ENCODE measurements at places on chromosomes 3 and 15.

DNA sequence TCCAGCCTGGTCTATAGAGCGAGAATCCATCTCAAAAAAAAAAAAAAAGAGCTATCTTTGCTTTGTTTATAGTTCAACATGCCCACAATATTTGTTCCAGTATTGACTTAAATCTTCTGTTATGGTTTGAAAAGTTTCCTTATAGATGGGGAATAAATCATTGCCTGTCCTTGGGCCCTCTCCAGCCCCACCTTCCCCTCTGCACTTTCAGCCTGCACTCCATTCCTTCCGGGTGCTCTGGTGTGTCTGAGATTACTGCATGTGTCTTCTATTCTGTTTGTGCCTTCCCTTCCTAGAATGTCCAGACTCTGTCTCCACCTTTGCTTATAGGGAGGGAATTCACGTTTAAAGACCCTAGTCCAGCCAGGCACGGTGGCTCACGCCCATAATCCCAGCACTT, 25.2 kb upstream of the GPX1 start:
- no peak for DNase-seq

GRCh38 chr15:74787251-74788041, 5.6 kb downstream of the CSK start:
- peak; percentile 93 for DNase-seq

- DNase-seq: no peak
Observed at GRCh38 chr3:64290161-64290560, 64.9 kb upstream of the PRICKLE2 start.

DNA sequence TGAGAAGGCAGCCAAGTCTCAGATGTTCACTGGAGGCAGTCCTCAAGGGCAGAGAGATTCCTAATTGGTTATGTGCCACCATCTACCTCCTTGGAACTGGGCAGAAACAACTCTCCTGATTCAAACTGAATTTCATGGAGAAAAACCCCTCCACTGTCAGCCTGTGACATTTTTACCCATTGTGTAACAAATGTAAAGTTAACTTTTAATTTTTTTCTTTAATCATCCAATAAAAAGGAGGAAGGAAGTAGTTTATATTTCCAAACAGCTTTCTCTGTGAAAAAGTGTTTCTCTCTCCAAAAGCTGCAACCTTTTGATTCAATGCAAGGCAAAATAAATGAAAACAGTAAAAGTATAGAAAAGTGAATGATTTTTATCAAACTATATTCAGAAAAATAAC, 510 bp upstream of the COLQ start:
- DNase-seq: no peak

GRCh38 chr15:96801576-96802150, 471.2 kb downstream of the NR2F2 start:
- DNase-seq: no peak

DNA sequence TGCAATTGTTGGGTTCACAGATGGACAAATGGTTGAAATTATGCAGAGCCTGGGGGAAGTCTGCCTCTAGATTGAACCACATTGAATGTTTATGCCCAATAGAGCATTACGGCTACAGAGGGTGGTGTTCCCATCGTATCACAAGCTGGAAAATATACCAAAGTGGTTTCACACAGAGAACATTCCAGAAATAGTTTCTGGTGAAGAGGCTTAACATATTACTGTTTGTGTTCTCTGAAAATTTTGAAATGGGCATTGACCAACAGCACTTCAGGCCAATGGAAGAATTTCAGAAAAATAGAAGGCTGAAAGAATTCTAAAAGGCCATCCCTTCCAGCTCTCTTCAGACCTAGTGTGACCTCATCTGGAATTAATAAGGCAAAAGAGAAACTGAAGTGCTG, 203.9 kb downstream of the NEK10 start:
- no peak for DNase-seq

- DNase-seq: peak; percentile 29
Observed at GRCh38 chr3:194265996-194266964, 84.8 kb downstream of the CPN2 start.

DNA sequence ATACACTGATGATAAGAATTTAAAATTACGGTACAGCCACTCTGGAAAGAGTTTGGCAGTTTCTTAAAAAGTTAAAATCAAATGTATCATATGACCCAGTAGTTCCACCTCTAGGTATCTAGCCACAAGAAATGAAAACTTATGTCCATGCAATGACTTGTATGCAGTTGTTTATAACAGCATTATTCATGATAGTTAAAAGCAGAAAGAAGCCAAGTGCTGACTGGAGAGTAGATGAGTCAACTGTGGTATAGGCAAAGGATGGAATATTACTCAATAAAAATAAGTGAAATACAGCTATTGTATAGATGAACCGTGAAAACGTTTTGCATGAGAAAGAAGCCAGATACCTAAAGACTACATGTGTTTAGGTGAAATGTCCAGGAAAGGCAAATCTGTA, 14.8 kb downstream of the GPR87 start:
- DNase-seq: no peak

- no peak for DNase-seq
Observed at GRCh38 chr3:79249701-79250100, 518.1 kb downstream of the ROBO1 start.

DNA sequence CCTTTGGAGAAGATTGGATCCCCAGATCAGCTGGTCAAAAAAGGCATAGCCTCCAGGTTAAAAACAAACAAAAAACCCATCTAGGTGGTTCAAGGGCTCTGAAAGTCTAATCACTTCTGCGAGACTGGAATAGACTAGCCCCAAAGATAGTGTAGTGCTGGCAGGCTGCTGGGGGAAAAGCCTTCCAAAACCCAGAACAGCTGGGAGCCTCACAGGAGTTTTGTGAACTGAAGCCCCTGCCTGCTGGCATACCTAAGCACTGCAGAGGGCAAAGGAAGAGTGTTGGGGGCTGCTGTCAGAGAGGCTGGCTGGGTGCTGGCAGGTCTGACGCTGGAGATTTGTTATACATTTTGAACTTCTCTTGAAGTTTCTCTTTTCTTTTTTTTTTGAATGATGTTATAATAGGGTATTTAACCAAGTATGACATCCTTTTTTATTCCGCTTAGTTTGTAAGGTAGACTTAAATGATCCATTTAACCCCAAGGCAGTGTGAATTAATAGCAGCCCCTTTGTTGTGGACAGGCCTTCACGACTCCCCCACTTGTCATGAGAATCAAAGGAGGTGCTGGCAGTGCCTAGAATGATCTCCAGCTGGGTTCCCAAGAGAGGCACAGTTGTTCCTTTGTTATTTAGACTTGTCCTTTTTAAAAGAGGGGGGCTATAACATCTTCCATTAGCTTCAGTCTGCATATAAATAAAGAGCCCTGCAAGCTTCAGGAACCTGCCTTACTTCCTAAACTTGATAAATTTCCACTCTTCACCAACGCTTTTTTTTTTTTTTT, 53.9 kb downstream of the CRTC3 start:
- peak; percentile 74 for DNase-seq

- no peak for DNase-seq
Observed at GRCh38 chr3:104642827-104643226, 723.9 kb upstream of the ALCAM start.

DNA sequence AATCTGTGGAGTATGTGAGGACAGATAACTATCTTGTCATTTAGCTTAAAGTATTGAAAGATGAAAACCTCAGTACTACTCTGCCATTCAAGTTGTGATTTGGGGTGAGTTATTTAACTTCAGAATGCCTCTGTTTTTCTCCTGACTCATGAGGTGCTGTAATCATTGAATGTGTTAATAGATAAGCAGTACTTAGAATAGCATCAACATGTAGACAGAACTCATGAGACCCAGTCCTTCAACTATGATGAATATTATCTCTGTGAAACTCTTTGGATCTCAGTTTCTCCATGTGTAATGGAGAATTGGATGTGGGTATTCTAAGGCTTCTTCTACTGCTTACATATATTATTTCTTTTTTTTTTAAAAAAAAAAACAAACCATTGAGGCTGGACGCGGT, 431.4 kb downstream of the GRM7 start:
- no peak for DNase-seq

GRCh38 chr3:197372047-197372661, 73.7 kb upstream of the DLG1 start:
- no peak for DNase-seq

- no peak for DNase-seq
Observed at GRCh38 chr3:183911763-183912506, 27.3 kb upstream of the PARL start.

DNA sequence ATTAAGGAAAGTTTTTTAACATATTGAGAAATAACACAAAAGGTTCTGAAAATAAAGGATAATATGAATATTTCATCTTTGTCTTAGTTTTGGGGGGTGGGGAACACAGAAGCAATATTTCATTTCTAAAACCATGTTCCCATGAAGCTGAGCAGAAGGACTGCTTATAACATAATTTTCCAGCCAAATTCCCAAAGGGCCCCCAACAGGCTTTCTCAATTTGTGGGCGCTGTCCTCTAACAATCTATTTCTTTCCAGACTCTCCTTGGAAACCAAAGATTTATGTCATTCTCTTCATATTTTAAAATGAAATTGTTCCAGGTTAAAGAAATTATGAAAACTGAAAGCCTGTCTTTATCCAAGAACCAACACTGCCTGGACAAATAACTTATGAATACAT, 273.5 kb downstream of the ZBTB20 start:
- DNase-seq: no peak

DNA sequence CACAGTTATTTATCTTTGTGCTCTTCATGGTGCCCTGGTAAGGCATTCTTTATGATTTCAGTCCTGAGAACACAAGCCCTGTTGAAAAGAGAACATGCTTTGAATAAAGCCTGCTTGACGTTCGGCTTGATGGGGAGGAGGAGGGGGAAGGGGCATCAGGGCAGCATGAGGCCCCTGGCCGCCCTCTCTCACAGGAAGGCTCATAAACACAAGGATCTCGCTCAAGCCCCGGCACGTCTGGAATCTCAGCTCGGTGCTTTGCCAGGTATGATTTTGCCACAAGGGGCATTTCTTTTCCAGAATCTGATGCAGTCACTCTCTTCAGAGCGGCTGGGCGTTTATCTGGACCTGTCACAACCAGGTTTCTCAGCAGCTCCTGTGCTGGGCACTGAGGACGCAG, 129.4 kb downstream of the DNAJB8 start:
- DNase-seq: no peak

DNA sequence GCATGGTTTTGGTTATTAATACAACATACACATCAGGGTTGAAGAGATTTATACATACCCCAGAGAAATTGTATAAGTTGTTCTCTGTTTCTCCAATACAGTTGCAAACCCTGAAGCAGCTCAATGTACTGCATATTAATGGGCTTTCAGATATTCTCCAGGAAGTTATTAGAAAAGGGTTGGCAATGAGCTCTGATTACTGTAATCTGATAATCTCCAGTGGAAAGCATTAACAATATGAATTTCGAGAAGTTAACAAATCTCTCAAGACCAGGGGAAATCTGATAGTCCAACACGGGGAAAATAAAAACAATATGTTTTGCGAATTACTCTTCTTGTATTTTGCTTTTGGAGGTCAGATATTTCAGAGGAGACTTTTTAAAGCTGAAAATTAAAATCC, 950.1 kb downstream of the TBL1XR1 start:
- no peak for DNase-seq

DNA sequence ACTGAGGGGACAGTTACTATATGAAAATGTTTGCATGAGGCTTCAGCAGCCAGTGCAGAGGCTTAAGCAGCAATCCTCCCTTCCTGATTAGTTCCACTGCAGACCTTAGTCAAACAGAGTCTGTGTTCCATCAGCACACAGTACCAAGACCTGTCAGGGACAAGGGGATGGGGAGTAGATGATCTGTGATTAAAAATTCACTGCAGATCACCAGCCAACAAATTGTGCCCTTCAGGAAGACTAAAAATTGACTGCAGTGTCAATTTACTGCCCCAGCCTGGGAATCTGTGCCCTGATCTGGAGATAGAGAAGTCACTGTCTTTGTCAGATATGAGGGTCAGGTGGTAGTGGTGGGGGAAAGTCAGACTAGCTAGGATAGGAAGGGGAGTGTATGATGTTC, 13.8 kb upstream of the NMNAT3 start:
- no peak for DNase-seq

GRCh38 chr15:85750319-85751290, 44.1 kb downstream of the KLHL25 start:
- peak; percentile 72 for DNase-seq

- no peak for DNase-seq
Observed at GRCh38 chr3:160531311-160531710, 34.1 kb downstream of the KPNA4 start.

GRCh38 chr3:25749031-25749581, 34.1 kb downstream of the NGLY1 start:
- DNase-seq: no peak

DNA sequence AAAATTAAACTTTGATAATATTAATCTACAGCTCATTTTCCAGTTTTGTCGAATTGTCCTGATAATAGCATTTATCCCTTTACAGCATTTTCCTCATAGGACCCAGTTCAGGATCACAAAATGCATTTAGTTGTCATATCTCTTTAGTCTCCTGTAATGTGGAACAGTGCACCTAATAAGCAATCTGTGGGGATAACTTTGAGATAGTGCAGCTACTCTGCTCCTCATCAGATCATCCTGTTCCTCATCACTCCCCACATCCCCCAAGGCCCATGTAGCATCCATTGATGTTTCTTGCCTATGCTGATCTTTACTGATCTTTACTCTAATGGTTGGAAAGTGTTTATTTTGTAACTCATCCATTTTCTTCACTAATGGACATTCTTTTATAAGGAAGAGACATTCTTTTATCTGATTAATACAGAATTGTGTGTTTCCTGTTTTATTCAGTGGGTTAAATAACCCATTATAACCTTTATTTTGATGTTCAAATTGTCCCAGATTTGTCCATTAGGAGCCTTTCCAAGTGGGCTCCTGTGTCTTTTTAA, 7.5 kb downstream of the RNF111 start:
- DNase-seq: no peak

- no peak for DNase-seq
Observed at GRCh38 chr3:161035711-161036110, 69.4 kb downstream of the B3GALNT1 start.

- DNase-seq: no peak
Observed at GRCh38 chr3:176663837-176664831, 533.1 kb downstream of the TBL1XR1 start.

- DNase-seq: peak; percentile 35
Observed at GRCh38 chr15:28116521-28117431, 17.7 kb upstream of the OCA2 start.

- no peak for DNase-seq
Observed at GRCh38 chr3:149227591-149228268, 6.1 kb upstream of the CP start.

DNA sequence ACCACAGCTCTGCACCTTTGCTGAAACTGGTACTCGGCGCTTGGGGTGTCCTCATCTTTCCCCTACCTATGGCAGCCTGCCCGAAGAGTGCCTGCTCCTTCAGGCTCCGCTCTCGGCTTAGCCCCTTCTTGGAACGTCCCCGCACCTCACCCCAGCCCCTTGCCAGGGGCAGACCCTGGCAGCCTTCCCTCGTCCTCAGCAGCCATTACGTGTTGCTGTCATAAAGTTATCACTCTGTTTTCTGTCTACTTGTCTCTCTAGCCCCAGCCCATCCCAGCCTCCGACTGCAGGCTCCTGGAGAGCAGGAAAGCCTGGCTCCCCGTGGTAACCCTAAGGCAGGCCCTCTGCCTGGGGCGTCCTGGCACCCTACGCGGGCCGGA, 5.1 kb upstream of the BAHD1 start:
- DNase-seq: no peak
